ENCODE measurements at places on chromosomes 16 and 17.

DNA sequence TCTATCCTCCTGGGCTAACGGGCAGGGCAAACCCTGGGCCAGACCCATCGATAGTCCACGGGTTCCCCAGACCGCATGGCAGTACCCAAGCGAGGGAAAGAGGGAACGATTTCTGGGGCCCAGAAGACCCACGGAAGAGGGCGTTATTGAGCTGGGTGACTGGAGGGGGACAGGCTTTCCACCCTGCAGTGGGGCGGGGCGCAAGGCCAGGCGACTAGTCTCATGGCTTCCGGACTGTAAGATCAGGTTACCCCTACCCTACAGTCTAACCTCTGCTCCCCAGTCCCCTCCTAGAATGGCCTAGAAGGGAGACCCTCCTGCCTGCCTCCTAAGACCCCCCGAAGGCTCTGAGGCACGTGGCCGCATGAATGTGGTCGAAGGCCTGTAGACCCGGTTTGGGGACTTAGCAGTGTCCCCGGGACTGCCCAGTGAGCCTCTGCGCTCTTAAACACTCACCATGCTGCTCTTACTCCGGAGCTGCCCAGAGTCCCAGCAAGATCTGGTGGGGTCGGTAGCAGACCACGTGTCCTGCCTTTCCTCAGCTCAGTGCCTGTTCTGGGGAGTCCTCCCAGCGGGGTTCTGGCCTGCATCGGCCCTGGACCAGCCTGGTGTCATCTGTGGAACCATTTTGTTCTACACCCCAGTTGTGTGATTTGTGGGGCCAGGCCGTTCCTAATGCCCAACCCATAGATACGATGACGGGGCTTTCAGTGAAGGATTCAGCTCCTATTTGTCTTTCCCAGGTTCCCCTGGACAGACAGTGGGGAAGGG, 13.2 kb upstream of the AURKB start:
- DNase-seq: peak; percentile 82

DNA sequence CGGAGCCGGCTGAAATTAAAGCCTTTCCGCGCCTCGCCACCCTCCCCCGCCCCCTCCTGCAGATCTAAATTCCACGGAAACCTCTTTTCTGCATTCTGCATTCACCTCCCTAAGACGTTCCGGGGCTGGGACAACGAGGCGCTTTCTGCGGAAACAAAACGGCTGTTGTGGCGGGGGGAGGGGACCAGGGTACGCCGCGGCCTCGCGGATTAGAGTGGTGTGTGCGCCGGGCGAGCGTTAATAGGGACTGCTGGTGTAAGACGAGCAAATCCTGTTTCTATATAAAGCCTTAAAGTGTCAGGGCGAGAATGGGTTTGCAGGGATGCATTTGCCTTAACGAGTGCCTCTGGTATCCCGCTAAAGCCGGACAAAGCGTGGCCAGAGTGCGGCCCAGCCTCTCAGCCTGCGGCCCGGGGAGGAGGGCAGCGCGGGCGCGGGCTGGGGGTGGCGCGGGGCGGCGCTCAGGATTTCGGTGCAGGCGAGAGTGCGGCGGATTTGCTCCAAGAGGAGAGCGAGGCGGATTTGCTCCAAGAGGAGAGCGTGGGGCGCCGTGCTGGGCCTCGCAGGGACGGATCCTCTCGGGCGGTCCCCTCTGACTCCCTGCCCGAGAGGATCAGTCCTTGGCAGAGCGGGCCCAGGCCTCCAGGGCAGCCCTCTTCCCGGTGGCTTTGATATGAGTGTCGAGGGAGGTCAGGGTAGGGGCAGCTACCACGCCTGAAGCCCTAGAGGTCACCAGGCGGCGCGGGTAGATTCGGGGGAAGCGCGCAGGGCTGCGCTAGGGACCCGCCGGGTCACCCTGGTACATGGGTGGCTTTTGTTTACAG, 5.1 kb downstream of the BAHCC1 start:
- DNase-seq: no peak

DNA sequence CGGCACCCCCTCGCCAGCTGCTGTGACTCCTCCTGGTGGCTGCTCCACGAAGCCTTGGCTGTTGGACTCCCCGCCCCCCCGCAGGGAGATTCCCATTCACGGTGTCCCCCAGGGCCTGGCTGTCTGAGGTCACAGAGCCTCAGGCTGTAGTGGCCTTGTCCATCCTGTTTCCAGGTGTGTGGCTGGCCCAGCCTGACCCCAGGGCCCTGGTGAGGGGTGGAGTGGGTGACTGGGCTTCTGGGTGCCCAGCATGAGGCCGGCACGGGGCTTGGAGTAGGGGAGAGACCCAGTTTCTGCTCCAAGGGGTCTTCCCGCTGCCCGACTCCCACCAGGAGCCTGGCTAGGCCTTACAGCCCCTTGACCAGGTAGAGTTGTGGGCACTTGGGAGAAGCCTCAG, 10.4 kb downstream of the PRSS27 start:
- DNase-seq: no peak

GRCh38 chr16:88705801-88706228, 393 bp downstream of the RNF166 start:
- DNase-seq: no peak

GRCh38 chr17:7004398-7005253, 7.8 kb upstream of the RNASEK start:
- DNase-seq: peak; percentile 14

DNA sequence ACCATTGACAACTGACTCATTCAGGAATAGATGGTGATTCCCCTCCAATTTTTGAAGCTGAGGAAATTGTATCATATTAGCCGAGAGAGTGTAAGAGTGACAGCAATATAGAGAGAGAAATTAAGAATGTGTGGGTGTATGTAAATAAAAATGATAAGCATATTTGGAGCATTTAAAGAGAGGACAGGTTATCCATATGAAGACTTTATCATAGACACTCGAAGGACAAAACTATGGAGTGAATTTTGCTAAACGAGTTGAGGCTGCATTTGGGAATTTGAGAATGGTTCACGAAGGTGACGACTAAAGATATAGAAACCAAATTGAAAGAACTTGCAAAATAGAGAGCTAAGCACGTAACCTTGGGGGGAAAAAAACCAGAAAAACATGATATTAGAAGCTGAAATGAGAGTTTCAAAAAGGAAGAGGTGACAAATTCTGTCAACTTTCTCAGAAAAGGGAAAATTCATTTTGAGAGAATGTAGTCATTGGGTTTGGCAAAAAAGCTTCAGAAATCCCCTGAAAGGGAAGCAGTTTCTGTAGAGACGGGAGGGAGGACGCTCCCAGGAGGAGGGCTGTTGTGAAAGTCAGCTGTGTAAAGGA, 129.7 kb downstream of the KCNJ2 start:
- no peak for DNase-seq

DNA sequence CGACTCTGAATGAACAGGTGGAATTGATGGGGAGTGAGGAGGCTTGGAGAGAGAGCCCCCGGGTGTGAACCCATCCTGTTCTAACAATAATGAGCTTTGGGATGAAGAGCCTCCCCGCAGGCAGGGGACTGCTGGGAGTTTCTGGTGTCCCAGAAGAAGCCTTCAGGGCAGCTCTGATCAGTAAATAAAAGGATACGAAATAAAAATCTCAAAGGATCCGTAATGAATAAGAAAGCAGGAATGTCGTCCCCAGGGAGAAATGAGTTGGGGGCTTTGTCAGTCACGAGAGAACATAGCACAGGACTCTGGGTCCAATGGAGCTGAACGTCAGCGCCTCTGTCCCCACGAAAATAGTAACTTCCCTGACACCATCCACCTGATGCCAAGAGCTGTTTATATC, 113.4 kb downstream of the PITPNC1 start:
- DNase-seq: no peak

All from left colon (tissue), 2 donors.